ENCODE measurements at places on chromosomes 16 and 17.

DNA sequence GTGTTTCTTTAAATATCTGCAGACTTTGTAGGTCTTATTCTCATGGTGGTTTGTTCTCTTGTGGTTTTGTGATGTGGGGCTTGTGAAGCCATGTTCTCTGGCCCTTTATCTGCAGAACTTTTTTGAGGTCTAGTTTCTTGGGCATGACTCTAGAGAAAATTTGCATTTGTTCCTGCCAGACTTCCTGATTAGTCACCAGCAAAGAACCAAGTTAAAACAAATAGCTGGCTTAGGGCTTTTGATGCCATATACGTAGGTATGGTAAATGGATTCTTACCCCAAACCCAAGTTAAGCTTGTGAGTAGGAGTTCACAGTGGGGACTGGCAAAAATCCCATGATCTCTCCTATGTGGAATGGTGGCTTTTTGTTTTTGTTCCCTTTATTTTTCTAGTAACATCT, 68.7 kb upstream of the IRX3 start:
- no peak for DNase-seq

DNA sequence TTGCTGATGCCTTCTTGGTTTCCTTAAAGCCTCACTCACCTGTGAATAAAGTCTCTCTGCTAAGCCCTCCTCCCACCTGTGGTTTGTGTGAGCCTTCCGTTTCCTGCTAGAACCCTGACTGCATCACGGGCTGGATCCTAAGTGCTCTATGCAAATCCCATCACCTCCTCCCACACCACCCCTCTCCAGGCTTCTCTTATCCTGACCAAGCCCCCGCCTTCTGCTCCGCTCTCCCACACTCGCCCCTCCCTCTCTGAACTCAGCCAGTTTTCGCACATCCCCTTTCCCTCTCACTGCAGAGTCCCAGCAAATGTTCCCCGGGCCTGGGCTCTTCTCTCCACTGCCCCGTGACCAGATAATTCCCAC, 51.8 kb downstream of the PIMREG start:
- no peak for DNase-seq

GRCh38 chr16:58012481-58012880, 11.3 kb downstream of the USB1 start:
- DNase-seq = no peak

DNA sequence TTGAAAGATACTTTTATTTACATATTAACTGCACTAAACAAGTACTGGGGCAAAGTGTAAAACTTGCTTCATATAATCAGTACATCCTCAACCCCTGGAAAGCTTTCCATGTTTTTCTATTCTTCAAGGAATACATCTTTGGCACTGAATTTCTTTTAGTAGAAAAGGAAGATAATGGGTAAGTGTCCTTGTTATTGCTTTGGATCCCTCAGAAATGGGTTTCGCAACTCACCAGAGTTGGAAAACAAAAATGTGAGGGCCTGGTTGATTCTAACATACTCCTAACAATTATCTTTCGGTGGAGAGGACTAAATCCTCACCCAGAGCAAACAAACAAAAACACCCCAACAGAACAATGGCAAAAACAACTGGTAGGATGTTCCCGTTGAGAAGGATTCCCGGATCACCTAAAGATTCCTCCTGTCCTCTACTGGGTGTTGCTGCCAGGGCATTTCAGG, 120.4 kb downstream of the PARN start:
- DNase-seq = no peak

- no peak for DNase-seq
Observed at GRCh38 chr16:349211-349610, 3.3 kb downstream of the AXIN1 start.

GRCh38 chr16:89805136-89805905, 11.1 kb downstream of the FANCA start:
- no peak for DNase-seq

- DNase-seq = no peak
Observed at GRCh38 chr17:79948406-79948944, 87.2 kb downstream of the TBC1D16 start.

GRCh38 chr17:83083368-83084201, 4.2 kb downstream of the METRNL start:
- DNase-seq = no peak

DNA sequence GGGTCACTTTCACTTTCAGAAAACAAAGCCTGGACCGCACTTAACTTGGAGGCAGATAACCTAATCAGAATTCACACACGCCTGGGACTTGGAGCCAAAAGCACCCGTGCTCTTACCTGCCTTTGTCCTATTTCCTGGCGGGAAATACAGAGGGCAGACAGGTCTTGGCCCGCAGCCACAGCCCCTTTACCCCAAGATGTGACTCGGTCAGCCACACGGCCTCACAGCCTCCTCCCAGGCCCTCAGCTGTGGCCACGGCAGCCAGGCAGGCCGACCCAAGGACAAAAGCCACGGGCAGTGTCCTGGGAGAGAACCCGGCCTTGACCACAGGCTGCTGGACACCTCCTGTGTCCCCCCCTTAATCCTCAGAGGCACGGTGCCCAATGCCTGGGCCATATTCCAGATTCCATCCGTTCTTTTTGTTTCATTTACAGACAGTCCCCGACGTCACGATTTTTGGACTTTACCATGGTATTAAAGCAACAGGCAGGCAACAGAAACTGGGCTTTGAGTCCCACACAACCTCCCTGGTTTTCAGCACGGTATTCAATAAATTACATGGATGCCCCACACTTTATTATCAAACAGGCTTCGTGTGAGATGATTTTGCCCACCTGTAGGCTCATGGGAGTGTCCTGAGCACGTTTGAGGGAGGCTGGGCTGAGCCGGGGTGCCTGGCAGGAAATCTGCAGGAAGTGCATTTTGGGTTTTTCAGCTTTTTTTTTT, 30.1 kb upstream of the GAA start:
- peak; percentile 85 for DNase-seq

- no peak for DNase-seq
Observed at GRCh38 chr17:68714676-68715075, 113.5 kb upstream of the FAM20A start.

DNA sequence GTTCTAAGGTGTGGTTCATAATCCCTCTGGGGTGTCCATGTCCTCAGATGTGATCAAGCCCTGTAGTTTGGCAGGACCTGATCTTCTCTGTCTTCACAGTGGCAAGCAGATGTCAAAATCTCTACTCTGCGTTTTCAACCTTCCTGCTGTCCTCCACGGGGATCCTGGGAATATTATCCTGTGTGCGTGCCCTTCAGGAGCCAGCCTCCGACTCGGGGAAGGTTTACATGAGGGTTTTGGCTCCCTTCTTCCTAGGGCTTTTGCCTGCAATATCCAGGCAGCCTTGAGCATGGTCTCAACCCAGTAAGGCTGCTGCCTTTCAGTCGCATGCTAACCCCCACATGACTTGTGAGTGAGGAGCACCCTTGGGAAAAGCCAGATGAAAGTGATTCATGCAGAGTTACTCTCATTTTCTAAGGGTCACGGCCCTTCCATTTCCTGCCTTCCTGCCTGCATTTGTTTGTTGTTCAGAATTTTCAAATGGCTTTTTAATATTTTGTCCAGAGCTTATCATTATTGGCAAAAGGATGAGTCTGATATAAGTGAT, 202.2 kb upstream of the CHMP6 start:
- peak; percentile 33 for DNase-seq

- DNase-seq = no peak
Observed at GRCh38 chr16:85170066-85170491, 57.8 kb upstream of the CIBAR2 start.

GRCh38 chr16:22671301-22672076, 142.5 kb upstream of the HS3ST2 start:
- DNase-seq = no peak

DNA sequence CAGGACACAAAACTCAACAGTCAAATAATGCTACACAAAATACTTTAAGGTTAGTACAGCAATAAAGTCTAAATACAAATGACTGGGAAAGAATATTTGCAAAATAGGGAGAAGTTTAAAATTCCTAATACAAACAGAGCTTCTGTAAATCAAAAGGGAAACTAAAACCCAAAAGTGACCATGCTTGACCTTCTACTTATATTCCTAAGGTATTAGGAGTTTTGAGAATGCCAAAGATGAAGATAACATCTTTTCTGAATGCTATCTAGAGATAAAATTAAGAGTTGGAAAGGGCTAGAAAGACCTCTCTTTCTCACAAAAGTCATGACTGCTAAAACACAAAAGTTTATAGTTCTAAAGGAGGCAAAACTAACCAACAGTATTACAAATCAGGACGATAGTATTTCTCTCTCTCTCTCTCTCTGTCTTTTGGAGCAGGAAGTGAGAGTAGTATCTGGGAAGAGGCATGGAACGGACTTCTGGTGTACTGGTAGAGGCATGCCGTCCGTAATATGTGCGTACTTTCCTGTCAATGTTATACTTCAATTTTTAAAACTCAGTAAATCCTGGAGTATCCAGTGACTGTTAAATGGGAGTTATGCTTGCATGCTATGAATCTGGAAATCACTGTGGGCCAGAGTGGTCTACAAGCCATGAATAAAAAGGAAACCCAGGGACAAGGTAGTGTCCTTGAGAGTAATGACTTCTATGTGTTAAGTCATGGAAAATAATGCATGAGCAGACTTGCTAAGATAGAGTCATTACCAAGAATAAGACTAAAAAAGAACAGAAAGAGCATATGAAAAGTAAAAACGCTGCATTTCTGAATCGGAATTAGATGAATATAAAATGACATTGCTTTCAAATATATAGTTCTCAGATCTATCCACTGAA, 49.7 kb upstream of the ANKFY1 start:
- DNase-seq = no peak

- DNase-seq = no peak
Observed at GRCh38 chr16:72397876-72398275, 225.9 kb upstream of the PMFBP1 start.

- DNase-seq = no peak
Observed at GRCh38 chr16:27437946-27438345, 36.0 kb downstream of the IL21R start.

DNA sequence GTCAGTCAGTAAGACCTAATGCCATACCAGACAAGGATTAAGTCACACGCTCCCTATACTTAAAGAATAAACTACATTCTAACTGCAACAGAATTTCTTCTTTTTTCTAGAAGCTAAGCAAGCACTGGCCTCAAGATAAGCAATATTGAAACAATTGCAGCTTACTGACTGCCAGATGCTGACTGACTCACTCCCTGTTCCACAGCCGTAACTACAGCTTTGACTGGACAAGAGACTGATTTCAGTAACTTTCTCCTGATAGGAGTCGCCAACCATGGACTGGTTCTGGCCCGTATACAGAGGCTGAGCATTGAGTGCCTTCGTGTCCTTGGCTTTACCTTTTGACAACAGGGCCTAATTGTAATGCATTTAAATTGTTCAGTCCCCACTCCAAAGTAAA, 67.9 kb downstream of the TRIM37 start:
- DNase-seq = peak; percentile 79

DNA sequence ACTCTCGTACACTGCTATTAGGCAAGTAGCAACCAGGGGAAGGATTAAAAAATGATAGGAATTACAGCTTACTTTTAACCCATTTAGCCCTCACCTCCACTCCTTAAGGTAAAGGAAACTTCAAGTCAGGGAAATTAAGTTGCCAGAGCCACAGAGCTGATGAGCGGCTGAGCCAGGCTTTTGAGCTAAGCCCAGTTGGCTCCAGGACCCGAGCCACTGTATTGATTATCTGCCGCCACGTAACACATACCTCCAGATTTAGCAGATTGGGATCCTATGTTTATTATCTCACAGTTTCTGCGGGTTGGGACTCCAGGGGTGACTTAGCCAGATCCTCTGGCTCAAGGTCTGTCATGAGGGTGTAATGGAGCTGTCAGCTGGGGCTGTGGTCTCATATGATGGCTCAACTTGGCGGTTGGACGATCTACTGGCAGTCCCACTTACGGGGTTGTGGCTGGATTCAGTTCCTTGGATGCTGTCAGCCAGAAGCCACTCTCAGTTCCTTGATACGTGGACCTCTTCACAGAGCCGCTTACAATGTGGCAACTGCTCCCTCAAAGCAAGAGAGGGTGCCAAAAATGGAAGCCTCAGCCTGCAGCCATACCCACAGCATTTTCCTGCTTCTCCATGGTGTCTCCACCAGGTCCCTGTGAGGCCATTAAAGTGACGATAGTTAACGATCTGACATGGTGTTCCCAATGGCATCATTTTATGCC, 57.3 kb downstream of the TMEM186 start:
- DNase-seq = peak; percentile 62

- DNase-seq = peak; percentile 81
Observed at GRCh38 chr16:65070831-65071432, 50.9 kb downstream of the CDH11 start.

DNA sequence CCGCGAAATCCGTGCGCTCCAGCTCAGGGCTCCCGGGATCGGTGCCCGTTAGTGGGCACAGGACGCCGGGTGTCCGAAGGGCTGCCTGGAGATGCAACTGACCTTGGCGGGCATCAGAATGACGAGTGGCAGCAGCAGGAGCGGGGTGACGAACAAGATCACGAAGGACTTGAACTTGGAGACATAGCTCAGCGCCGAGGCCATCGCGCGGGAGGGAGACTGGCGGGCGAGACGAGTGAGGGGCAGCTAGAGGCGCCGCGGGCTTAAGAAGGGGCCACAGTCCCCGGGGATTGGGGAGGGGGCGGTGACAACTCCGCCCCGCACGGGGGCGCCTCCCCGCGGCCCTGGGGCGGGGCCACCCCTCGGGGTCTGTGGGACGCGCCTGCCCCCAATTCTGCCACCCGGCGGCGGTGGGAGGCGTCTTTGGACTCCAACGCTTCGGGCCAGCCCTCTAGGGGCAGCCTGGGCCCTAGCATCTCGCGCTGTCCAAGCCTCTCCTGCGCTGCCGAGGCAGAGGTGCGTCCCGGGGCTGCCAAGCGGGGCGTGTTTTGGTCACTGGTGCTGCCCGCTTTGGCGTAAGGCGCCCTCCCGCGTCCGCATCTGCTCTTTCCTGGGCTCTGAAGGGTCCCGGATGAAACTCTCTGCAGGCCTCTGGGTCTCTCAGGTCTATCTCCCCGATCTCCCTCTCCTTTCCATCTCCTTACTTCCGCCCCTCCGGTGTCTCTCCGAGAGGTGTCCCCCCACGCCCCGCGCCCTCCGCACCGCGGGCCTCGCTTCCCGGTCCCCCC, at the start of gene SLC13A5:
Gene SLC13A5 (minus strand): TSS at position 240 of the 788 bp plus-strand sequence. CDS start 36 bp downstream, at position 204.
- peak; percentile 62 for DNase-seq

GRCh38 chr16:66652661-66653360, 43.7 kb downstream of the CMTM4 start:
- no peak for DNase-seq

DNA sequence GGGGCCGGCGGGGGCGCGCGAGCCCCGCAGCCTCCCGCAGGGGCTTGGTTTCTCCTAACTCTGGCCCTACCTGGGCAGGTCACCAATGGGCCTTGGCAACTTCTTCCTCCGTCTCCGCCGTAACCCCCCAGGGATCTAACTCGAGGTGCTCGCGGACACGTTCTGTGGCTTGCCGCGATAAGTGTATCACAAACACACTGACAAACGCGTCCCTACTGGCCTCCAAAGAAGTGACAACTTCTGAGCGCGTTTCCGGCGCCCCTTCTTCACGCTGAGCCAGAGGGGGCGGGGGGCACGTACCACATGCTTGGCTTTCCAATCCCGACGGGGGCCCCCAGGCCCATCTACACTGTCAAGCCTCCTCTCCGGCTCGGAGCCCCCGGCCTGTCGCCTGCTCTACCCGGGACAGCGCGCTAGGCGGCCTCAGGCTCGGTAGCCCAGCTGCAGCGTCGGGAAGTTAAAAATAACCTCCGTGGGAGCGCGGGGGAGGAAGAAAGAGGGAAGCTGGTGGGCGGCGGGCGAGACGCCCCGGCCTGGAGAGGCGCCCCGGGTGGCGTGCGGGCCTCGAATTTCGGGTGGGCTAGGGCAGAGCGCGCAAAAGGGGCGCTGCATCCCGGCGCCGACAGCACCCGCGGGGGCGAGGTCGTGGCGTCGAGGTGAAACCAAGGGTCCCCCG, 725 bp upstream of the SPHK1 start:
- no peak for DNase-seq

- DNase-seq = no peak
Observed at GRCh38 chr17:82198092-82198491, 14.6 kb downstream of the CCDC57 start.
